RWPE2 (cell line): ENCODE measurements at places on chromosomes 5 and 9.

- no peaks in the 10 kb centered on the region for H3K36me3 ChIP-seq
- peak; percentile 96 for DNase-seq
- peak overlapping the region; percentile 95 for H3K27ac ChIP-seq
- peak overlapping the region; percentile 75 for H3K4me3 ChIP-seq
- H3K4me1 ChIP-seq = peaks cover 13% of the 10 kb centered on the region
These were observed 53.5 kb upstream of the TJP2 start for GRCh38 chr9:69120380-69121154.

DNA sequence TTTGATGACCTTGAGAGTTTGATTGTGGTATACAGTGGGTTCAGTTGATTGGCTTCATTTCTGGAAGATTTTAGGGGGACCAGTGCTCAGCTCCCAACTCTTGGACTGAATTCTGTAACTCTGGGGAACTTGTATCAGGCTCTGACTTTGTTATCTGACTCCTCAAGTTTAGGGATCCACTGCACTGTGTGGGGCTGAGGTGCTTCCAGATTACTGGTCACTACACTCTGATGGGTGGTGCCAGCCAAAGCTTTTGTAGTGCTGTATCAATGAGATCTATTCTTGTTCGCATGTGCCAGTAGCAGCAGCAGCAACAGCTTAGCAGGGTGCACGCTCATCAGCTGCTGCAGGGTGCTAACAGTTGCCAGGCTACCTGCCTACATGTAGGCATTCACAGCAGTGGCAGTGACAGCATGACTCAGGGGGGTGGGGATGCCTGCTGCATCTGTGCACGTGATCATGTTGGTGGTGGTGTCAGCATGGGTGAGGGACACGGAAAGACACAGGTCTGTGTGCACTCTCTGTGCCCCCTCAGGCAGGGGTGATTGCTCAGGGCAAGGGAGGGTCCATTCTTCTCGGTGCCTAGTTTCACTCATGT lies 438.8 kb upstream of the SEMA6A start:
- no peaks in the 10 kb centered on the region for H3K4me1 ChIP-seq
- H3K4me3 ChIP-seq = no peak overlapping the region
- no peak overlapping the region for H3K27ac ChIP-seq
- no peak for DNase-seq
- H3K27me3 ChIP-seq = peaks cover 9% of the 10 kb centered on the region

DNA sequence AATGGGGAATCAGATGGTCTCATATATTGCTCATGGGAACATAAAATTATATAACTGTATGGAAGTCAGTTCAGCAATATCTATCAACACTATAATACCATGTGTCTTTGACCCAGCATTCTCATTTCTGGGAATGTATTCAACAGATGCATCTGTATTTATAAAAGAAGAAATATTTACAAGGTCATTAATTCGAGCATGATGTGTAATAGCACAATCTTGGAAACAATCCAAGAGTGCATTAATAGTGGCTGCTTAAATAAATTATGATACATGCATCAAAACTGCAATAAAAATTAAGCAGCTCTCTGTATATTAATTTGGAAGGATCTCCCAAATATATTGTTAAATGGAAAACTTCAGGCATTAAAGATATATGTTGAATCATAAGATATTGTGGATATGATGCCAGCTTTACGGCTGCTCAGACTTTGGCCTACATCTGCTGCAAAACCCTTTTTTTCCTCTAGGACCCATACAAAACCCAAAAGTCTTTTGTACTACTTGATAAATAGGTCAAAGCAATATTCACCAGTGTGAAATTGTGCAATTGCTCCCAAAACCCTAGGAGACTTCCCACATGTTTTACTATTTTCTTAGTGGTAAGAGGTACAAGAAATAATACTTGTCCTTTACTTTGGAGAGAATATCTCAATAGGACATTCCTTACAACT lies 45.3 kb upstream of the ISOC1 start:
- no peaks in the 10 kb centered on the region for H3K36me3 ChIP-seq
- H3K27ac ChIP-seq = no peak overlapping the region
- H3K27me3 ChIP-seq = no peaks in the 10 kb centered on the region

DNA sequence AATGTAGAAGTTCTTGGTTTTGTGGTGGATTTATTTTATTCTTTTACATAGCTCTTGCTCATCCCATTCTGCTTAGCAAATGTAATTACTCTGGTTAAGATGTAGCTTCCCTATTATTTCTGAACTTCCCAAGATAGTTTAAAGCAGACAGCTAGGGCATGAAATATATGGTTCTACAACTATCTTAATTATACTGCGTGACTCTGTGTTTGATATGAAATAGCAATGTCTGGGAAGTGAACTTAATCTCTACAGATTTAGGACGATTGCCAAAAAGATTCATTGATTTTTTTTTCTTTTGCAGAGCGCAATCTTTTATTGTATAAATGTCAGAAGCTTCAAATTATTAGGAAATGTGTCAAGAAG lies 529.3 kb upstream of the ZNF608 start:
- H3K4me3 ChIP-seq = no peak overlapping the region
- H3K27me3 ChIP-seq = no peaks in the 10 kb centered on the region
- no peak for DNase-seq
- H3K27ac ChIP-seq = no peak overlapping the region

DNA sequence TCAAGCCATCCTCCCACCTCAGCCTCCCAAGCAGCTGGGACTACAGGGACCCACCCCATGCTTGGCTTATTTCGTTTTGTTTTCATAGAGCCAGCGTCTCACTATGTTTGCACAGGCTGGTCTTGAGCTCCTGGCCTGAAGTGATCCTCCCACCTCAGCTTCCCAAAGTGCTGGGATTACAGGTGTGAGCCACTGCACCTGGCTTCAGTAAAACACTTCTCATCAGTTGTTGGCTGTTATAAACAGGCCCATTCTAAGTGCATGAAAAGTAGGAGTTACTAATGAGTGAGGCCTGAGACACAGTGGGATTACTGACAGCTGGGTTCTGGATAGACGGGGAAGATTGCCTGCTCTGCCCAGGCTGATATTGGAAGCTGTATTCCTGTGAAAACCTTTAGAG lies 3.5 kb downstream of the CRB2 start:
- no peak overlapping the region for H3K27ac ChIP-seq
- no peaks in the 10 kb centered on the region for H3K4me1 ChIP-seq
- no peaks in the 10 kb centered on the region for H3K36me3 ChIP-seq
- no peak for DNase-seq
- no peak overlapping the region for H3K4me3 ChIP-seq
